NCI-H510A (cell line): ENCODE measurements at places on chromosomes 2 and 18.

DNA sequence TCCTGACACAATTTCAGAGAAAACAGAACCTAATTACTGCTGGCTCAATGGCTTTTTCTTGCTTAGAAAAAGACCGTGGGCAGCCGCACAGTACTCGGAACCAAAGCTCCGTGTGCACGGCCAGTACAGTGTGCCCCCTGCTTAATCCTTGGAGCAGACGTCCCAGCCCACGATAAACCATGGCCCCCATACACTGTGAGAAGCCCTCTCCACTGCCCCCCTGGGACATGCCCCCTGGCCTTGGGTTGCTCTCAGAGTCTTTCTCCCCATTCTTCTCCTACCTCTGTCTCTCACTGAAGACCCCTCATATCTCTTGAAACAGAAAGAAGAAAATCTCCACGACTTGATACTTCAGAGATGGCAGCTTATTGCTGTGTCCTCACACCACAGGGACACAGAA is 44.0 kb downstream of the CYP26B1 start:
- no peak for DNase-seq

DNA sequence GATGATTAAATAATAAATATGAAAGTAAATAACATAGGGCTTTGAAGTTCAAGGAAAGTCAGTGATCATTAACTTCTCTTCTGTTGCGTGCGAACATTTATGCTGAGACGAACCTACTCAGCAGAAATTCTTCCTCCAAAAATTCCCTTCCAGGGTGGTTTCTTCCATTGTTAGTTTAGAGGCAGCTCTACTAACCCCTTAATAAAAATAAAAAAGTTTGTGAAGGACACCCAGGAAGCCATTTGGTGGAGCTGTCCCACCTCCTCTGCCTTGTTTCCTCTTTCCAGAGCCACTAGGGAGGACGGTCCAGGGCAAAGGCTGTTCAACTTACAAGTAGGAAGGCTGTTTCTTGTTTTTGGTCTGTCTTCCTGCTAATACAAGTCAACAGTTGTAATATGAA is 2.1 kb upstream of the SMAD2 start:
- DNase-seq, result no peak

GRCh38 chr2:189287982-189288521 is 108.5 kb upstream of the COL5A2 start:
- DNase-seq, result no peak

DNA sequence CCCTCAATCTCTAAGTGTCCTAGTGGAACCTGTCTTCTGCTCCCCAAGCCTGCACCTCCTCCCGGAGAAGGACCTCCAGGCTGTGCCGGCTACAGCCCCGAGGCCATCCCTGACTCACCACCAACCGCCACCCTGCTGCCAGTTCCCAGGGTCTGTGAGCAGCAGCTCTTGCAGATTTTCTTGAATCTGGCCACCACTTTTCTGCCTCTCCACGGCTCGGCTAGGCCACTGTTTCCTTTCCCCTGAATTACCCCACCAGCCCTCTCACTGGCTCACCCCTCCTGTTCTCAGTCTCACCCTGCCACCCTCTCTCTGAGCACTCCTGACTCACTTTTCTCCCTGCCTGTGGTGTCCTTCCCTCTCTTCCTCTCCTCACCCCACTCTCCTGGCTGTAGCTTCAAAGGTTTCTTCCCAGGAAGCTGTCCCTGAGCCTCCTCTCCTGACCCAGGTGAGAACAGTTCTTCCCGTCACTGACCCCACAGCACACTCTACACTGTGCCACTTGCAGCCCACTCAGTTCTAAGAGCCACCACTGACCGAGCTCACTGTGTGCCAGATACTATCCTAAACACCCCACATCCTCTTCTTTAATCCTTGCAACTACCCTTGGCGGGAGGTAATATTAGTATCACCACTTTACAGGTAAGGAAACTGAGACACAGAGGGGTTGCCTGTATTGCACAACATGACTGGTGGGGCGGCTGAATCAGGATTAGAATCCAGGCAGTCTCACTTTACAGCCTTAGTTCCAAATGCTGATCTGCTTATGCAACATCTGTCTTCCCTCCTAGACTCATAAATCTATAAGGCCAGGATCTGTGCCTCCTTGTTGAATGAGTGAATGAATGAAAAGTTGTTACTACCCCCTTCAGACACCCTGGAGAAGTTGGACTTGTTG is 111.6 kb downstream of the SMAD7 start:
- no peak for DNase-seq

DNA sequence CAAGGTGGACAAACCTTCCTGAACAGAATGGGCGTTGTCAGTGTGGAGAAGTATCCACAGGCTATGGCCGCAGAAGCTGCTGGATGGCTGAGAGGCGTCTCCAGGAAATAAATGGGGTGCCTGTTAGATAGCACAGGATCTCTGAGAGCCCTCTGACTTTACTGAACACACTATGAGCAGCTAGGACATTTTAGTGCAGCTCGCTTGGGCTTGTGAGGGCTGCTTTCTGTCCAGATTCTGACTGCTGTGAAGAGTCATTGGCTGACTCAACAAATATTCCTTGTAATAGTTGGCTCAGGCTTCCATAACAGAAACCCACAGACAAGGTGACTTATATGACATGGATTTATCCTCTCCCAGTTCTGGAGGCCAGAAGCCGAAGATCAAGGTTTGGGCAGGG is 100.2 kb upstream of the SNTG2 start:
- no peak for DNase-seq

DNA sequence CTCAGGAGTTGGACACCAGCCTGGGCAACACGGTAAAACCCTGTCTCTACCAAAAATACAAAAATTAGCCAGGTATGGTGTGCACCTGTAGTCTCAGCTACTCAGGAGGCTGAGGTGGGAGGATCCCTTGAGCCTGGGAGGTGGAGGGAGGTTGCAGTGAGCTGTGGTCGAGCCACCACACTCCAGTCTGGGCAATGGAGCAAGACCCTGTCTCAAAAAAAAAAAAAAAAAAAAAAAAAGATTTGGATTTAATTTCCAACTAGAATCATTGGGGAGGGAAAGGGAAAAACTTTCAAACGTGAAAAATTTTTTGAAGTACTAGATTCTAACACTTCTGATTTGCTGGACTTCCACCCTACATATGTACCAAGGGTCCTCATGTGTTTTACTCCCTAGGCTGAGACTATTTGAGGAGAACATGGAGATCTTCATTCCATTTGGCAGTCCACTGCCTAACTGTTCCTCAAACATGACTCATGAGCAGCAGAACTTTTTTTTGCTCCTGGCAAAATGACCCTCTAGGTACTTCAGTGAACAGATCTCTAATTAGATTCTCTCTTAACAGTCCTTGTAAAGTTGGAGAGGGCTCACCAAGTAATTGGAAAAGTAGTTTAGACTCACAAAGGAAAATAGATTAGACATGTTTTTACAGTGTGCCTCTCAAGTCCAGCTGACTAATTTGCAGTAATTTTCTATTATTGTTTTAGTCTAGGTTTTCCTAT is 267.6 kb downstream of the METTL4 start:
- no peak for DNase-seq

DNA sequence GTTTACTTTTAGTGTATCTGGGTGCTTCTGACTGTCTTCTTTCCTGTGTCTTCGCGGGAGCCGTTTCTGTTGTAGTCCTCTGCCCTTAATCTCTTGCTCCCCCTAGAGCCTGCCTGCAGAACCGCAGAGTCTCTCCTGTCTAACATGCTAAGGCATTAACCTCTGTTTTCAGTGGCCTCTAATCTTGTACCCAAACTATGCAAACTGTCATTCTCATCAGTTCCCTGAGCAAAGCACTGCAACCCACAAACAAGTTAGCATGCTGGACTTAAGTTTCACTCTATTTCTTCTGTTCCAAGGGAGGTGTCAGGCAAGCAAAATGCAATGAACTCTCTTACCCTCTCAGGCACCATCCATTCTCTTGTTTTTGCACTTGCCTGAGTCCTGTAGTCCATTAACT is 138.4 kb downstream of the OTX1 start:
- no peak for DNase-seq

DNA sequence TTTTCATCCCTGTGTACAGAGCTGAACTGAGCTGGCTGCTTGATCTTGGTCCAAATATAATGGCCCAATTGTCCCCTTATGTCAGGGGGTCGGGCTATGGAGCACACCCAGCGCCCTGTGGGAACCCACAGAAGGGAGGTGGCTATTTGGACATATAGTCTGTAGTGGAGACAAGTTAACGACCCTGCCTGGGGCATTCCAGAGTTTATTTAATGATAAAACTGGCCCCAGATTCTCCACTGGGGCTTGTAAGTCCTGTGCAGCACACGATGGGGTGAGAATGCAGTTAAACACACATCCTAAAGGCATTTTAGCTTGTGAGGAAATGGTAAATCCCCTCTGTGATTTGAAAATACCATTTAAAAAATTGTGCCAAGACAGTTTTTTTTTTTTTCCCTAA is 72.9 kb downstream of the QPCT start:
- no peak for DNase-seq

DNA sequence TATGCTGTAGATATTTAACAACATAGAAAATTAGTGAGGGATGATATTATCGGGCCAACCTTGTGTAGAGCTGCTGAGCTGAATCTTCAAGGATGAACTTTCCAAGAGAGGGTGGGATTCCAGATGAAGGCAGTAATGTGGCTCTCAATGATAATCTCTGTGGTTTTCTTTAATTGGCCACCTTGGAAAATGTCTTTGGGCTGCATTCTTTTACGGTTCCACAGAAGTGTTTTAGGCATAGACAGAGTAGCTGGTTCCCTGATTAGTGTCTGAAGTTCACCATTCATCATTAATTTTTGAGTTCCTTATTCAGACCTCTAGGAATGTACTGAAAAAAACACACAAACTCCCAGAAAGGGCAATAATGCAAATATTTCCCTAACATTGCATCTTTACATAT is 1566.9 kb upstream of the PIK3C3 start:
- no peak for DNase-seq
